Activated T-helper 2 cell treated with anti-CD3 and anti-CD28 coated beads, Interferon-gamma antibody, Interleukin-2, Interleukin-4, amounts not matched to agents 10 μg/mL and 5 μg/mL and 100 μg/mL, durations not matched to agents 14 hours and 24 hours and 36 hours (primary cell): ENCODE measurements at places on chromosomes 16 and 17.

DNA sequence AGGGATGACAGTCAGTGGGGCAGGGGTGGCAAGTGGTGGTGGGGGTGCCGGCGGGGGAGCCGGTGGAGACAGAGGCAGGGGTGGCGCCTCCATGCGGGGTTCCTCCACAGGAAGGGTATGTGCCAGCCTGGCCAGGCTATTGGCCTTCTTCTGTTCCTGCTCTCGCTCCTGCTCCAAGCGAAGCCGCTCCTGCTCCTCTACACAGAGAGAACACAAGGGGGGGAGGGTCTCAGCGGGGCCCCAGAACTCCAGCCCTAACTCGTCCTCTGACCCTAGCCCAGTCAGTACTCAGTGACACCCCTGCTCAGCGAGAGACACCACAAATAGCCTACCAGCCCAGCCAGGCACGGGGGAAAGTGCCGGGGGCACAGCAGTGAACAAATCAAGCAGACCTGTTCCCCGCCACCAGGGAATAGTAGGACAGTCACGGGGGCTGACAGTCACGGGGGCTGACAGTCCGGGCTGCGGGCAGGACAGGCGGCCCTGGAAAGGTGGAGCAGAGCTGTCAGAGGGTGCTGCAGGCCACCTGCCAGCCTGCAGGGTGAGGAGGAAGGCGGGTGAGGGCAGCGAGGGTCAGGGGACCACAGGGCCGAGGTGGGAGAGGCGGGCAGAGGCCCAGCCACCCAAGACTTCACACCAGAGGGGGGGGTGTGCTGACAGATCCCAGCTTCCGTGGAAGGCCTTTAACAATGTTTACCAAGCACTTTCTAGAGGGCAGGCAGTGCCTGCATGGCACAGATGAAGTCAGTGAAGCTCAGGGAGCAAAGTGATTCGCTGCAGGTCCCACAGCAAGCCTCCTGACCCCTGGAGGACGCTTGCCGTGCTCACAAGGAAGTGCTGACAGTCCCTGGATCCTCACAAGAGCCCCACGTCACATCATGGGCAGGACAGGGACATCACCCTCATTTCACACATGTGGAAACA is 5.3 kb downstream of the MNT start:
- DNase-seq: no peak

- no peak for DNase-seq
Observed at GRCh38 chr16:78842950-78843349, 743.5 kb downstream of the WWOX start.

GRCh38 chr16:84606081-84606875 is 11.6 kb downstream of the COTL1 start:
- peak; percentile 46 for DNase-seq

- no peak for DNase-seq
Observed at GRCh38 chr16:56547120-56547948, 17.5 kb upstream of the MT4 start.

DNA sequence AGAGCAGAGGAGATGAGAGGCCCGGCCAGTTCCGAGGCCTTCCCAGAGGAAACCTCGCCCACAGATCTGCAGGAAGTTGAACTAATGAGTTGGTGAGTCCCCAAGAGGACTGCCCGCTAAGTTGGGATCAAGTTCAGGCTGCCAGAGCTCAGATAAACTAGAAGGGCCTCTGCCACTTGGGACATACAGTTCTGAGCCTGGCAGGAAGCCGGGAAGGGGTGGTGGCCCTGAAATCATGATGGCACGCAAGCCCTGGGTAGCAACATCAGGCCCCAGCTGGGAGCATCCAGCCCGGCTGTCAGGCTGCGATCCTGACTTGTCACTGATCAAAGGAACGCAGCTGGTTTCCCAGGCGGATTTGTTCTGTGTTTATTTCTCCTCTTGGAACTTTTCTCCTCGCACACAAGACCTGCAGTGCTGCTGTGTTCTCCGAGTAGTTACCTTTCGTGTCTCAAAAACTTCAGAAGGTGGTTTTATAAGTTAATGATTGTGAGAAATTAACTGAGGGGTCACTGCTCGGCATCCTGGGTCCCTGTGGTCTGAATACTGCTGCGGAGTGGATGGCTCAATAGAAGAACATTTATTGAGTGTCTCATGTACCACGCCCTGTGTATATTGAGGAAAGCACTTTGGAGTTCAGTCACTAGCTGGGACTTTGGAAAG is 8.0 kb upstream of the WFDC1 start:
- no peak for DNase-seq

- no peak for DNase-seq
Observed at GRCh38 chr16:63745456-63745855, 1376.4 kb downstream of the CDH11 start.

GRCh38 chr17:58371300-58371950 is 19.4 kb upstream of the SUPT4H1 start:
- no peak for DNase-seq

GRCh38 chr17:77115510-77115909 is 25.3 kb upstream of the SEC14L1 start:
- DNase-seq: no peak

DNA sequence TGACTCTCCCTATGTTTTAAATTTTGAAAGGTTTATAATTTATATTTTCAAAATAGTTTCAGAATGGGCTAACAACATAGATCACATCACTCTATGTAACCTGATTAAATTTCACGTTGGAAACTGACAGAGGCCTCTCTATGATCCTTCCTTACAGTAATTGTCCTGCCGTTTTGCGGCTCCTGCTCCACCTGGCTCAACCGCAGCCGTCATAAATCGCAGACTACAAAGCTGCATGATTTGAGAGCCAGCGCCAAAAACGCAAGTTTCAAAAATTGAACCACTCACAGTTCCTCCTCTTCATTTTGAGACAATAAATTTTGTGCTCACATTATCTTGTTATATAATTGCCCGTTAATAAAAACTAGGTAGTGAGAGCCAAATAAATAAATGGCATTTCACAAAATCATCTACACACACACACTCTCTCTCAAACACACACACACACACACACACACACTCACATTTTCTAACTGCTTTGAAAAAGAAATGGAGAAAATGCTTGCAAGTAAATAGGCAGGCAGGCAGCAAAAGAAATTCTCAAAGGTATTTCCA is 263.1 kb upstream of the PSMD7 start:
- DNase-seq: no peak

GRCh38 chr16:11194913-11195312 is 61.1 kb downstream of the SOCS1 start:
- DNase-seq: no peak

- no peak for DNase-seq
Observed at GRCh38 chr16:285146-286055, 2.4 kb downstream of the PDIA2 start.

DNA sequence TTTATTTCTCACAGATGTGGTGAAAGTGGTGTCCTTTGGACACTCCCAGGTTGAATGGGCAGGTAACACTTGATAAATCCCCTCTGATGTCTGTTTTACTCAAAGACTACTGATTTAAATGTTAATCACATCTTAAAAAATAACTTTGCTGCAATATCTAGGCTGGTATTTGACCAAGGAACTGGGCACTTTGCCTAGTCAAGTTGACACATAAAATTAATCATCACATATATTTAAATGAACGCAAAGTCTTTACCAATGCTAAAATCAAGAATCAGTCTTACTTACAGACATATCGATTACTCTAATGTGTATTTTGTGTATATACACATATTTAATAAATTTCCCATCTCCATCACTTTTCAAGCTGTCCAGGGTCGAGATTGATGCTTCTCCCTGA is 7.0 kb downstream of the MT2A start:
- no peak for DNase-seq

- DNase-seq: peak; percentile 26
Observed at GRCh38 chr17:69607162-69607834, 192.8 kb downstream of the MAP2K6 start.

DNA sequence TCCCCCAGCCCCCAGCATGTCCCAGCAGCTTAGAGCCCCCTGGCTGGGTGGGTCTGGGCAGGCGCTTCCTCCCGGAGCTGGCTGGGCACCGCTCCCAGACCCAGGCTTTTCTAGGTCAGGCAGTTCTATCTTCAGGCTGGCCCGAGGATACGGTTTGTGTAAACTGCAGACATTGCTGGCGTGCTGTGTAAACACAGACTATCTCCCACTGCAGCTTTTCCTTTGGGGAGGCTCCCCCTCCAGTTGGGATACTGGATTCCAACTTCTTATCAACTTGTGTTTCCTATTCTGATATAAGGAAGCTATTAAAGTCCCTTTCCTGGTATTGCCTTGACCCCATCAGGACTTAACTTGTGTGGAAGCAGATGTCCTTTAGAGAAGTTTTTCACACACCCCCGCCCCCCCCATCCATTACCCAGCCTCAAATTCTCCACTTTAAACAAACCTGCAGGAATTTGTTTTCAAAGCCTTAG is 18.3 kb upstream of the GNA13 start:
- DNase-seq: no peak

- DNase-seq: no peak
Observed at GRCh38 chr16:81143921-81144471, 47.8 kb upstream of the GCSH start.

DNA sequence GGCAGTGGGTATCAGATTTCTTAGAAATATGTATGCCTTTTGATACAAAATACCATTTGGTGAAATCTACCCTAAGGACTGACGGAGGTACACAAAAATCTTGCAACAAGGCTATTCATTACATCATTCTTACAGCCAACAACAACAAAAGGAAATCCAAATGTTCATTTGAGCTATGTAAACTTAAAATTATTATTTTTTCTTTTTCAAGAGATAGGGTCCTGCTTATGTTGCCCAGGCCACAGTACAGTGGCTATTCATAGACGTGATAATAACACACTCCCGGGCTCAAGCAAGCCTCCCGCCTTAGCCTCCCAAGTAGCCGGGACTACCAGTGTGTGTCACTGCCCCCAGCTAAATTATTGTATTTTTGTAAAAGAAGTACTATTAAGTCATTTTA is 9.0 kb downstream of the SRR start:
- DNase-seq: no peak

- DNase-seq: no peak
Observed at GRCh38 chr16:66873685-66874055, 6.6 kb upstream of the PDP2 start.

DNA sequence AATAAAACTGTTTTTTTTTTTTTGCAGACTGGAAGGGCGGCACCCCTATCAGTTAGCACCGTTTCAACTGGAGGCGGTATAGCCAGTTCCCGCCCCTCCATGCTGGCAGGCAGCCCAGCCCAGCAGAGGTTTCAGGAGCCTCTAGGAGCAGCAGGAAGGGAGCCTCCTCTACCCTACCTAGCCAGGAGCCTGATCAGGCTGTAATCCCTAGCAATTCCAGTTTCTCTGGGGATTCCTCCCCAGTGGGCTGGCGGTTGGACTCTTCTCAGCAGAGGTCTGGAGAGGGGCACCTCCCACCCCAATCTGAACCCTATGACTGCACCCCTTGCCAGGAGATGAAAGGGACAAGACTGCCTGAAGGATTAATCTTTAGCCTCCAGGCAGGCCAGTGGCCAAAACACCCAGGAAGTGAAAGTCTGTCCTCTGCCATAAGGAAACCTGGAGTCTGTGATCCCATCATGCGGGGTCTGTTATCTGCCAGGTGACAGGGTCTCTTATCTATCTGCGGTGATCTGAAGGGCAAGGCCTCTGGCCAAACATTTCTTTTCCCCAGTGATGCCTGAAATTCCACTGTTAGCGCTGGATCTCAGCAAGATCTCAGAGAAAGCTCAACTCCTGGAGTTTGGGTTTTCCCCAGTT is 4.9 kb upstream of the CDH1 start:
- no peak for DNase-seq

DNA sequence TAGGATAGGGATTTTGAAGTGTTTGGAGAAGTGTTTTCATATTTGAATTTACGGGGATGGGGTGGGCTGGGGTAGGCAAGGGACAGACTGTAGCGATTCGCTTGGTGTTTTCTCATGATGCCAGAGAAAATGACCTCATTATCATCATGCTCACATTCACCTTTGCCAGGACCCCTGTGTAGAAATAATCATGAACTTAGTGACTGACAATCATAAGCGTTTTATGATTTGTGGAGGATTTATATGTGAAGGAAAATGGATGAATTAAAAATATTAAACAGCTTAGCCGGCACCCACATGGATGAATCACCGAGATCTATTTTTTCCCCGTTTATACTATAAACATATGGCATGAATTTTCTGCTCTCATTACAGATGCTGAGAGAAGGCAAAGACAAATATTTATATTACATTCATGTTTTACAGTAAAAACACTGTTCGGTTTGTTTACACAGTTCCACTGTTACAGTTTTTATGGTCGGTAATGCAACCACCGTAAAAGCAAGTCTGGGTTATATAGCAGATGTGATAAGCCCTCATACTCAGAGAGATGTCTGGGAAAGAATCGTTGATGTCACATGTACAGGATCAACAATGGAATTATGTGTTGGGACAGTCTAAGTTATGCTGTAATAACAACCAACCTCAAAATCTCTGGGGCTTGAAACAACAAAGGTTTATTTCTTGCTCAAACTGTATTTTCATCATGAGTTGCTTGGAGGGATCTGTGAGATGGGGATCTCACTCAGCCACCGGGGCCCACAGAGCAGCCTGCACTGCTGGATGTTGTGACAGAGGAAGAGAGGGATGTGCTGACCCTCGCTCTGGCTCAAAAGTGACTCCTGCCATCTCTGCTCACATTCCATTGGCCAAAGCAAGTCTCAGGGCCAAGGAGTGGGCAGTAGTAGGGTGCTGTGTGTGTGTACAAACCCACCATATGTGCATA is 85.1 kb downstream of the WWOX start:
- DNase-seq: no peak

DNA sequence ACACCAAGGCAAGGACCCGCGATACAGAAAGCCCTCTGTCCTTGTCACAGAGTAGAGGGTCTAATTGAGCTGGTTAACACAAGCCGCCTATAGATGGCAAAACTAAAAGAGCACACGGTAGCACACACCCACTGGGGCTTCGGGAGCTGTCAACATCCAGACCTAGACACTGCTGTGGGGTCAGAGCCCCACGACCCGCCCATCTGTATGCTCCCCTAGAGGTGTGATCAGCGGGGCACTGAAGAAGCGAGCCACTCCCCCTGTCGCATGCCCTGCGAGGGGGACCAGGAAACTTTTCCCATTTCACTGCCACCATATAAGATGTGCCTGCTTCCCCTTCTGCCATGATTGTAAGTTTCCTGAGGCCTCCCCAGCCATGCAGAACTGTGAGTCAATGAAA is 1255.8 kb upstream of the CDH8 start:
- no peak for DNase-seq

DNA sequence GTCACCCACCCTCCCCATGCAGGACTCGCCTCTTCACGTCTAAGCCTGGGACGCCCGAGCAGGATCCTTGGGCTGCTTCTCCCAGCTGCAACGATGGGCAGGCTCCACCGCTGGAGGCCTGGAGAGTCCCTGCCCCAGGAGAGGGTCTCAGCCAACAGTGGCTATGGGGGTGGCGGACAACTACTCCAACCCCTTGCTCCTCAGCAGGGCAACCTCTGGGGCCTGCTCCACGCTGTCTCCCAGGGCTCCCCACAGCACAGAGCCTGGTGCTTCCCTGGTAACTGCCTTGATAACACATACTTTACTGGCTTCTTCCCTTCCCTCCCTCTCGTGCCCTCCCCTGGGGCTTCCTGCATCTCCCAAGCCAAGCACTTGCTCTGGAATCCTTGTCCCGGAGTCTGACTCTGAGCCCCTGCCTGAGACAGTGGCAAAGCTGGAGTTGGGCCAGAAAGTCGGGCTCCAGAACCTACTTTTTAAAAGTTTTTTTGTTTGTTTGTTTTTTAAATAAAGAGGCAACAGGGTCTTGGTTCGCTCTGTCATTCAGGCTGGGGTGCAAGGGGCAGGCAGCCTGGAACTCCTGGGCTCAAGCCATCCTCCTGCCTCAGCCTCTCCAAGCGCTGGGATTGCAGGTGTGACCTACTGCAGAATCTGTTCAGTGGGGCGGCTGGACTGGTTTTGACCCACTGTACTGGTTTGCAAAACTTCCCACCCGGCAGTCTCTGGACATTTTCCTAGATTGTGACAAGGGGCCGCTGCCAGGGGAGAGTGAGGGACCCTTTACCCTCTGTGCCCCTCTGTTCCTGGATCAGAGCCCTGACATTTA is 99.4 kb downstream of the TNFRSF13B start:
- DNase-seq: no peak
